Left renal cortex interstitium (tissue), 4 donors: ENCODE measurements at places on chromosomes 7 and 10. TPM values are rescaled to one million over a fixed set of nuclear protein-coding genes. Genes with fewer than 3 reads are reported as not detected.

The UTF1 gene
- polyA plus RNA-seq = 0.09 TPM

The ZNF716 gene
- 0.08 TPM for polyA plus RNA-seq

The INA gene
- polyA plus RNA-seq = 0.64 TPM

The LIPF gene
- polyA plus RNA-seq = 0.47 TPM

The SNX8 gene
- polyA plus RNA-seq = 33.0 TPM

The RHBDD2 gene
- polyA plus RNA-seq = 73.9 TPM

The EDRF1 gene
- 28.1 TPM for polyA plus RNA-seq

The DPCD gene
- 48.7 TPM for polyA plus RNA-seq

The LIPM gene
- polyA plus RNA-seq = 0.13 TPM

The CYP2C9 gene
- 3.0 TPM for polyA plus RNA-seq

DNA sequence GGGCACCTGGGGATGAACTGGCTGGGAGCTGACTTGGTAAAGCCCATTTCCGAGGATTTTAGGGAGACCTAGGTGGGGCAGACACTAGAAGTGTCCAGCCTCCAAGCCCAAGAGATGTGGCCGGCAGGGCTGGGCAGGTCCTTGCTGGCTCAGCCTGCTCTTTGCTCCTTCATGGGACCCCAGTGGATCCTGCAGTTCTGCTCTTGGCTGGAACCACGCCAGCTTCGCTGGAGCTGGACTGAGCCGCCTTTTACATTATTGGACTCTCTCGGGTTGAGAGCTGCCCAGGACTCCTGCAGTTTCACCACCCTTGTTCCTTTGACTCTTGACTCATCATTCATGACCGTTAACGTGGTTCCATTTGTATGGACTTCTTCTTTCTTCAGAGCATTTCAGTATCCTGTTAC is 5.7 kb downstream of the PPIF start:
- DNase-seq = no peak

DNA sequence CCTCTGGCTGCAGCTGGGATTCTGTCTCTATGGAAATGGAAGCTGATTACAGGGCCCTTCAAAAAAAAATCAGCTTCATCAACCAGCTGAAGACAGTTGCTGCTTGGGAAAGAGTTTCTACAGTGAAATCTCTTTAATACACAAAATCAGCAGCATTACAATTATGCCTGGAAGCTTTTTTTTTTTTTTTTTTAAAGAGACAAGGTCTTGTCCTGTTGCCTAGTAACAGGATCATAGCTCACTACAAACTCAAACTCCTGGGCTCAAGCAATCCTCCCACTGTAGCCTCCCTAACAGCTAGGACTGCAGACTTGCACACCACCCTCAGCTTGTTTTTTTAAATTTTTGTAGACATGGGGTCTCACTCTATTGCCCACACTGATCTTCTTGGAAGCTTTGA is 94.5 kb downstream of the OR13A1 start:
- DNase-seq = no peak

- DNase-seq = no peak
Measured at GRCh38 chr7:30713392-30713791, 31.1 kb upstream of the CRHR2 start.

DNA sequence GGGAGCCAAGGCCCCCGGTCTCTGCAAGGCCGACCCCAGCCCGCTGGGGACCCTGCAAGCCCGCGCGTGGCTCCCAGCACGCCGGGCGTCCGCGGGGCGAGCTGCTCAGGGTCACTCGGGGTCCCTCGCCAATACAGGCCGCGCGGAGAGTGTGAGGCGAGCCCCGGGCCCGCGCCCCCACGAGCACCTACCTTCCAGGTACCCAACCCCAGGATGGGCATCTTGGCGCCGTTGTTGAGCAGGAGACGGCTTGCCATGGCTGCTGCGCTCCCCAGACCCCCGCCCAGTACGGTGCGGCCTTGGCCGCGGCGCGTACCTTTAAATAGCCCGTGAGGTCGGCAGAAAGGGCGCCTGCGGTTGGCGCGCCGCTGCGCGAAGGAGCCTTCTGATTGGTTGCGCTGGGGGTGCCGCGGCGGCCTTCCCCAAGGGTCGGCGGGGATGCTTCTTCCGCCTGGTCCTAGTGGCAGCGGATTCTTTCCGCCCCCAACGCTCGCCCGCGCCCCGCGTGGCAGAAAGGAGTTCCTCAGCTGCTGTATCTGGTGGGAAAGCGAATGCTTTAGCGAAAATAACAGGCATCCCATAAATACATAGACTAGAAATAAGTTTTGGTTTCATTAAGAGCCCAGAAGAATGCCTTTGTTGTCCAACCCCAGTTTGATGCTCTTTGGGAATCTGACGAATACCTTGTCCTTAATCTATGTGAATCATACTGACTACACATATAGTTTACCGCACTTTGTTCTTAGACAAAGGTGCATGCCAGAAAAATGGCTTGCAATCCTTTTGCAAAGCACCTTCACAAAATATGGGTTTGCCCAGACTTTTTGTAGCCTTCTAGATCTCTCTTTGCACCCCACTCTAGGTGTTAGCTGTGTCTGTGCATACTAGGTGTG is at the start of gene AKR1B1:
Gene AKR1B1 (minus strand): TSS at position 295 of the 893 bp plus-strand sequence. CDS start 38 bp downstream, at position 257.
- peak; percentile 63 for DNase-seq

DNA sequence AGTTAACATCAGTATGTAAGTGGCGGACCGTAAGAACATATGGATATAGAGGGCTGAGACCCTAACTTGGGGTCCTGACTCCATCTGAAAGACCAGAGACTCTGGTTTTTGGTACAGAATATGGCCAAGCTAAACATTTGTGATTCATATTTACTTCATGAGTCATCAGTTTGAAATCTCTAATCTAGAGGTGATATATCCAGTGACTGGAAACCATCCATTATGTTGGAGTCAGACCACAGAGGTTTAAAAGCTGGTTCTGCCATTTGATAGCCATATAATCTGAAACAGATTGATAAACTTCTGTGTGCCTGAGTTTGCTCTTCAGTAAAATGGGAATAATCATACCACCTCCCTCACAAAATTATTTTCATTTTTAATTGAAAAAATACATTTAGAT is 505.3 kb downstream of the SORCS3 start:
- no peak for DNase-seq

- DNase-seq = no peak
Measured at GRCh38 chr7:69062020-69062765, 536.1 kb upstream of the AUTS2 start.

DNA sequence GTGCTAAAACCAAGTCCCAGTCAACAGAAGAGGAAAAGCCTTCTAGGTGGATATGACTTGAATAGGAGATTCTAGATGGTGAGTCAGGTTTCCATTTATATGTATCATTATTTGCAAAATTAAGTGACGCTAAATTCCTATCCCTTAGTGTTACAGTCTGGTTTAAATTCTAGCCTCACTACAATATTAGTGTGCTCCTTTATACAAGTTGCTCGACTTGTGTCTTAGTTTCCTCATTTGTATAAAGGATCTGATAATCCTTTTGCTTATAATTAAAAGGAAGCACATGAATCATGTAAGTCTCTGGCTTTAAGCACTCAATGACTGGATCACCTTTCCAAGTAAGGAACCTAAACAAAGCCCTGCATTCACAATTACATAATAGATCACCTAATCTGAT is 105.7 kb downstream of the SVOPL start:
- no peak for DNase-seq

DNA sequence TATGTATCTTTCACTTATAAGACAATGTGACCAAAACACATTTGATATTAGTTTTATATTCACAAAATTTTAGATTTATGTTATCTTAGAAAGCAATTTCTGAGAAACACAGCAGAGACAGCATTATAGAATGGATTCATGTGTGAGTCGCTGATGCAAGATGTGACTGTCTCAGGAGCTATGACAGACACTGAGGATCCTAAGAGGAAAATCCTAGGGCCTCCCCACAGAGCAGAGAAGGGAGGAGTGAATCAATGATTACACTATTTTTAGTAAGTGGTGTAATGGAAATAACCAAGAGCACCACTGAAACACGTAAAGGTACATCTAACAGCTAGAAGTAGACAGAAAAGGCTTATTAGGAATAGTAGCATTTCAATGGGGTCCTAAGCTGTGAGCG is 204.0 kb upstream of the PTN start:
- DNase-seq = no peak

DNA sequence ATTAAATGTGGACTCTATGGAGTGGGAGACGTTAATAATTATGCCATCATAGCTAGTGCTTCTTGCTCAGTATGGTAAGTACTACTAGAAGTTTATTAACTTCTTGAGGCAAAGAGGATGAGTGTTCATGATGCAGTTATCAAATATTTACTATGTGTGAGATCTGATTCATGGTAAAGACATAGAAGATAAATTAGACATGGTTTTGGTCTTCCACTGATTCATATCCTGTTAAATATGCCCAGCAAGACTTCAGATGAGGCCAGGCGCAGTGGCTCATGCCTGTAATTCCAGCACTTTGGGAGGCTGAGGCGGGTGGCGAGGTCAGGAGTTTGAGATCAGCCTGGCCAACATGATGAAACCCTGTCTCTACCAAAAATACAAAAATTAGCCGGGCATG is 547.1 kb upstream of the ANKRD30A start:
- no peak for DNase-seq

DNA sequence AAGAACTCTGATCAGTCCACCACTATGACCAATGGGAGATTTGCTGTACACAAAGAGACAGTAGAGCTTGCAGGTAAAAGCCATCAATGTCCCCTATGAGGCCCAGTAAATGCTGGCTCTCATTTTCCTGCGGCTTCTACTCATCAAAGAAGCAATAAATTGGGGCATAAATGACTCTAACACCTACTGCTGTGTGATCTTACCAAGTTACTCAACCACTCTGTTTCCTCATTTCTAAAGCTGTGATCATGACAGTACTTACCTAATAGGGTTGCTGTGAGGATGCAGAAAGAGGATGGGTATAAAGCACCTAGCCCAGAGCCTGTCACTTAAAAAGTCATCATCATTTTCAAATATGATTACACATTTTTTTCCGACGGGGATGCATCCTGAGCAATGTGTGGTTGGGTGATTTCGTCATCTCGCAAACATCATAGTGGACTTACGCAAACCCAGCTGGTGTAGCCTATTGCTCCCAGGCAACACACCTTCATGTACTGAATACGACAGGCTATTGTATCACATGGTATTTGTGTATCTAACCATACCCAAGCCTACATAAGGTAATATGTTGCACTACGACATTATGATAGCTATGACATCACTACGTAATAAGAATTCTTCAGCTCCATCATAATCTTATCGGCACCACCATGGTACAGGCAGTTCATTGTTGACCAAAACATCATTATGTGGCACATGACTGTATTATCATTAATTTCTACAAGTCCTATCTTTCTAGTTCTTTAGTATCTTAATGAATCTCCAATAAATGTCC is 7.1 kb upstream of the MGMT start:
- no peak for DNase-seq

DNA sequence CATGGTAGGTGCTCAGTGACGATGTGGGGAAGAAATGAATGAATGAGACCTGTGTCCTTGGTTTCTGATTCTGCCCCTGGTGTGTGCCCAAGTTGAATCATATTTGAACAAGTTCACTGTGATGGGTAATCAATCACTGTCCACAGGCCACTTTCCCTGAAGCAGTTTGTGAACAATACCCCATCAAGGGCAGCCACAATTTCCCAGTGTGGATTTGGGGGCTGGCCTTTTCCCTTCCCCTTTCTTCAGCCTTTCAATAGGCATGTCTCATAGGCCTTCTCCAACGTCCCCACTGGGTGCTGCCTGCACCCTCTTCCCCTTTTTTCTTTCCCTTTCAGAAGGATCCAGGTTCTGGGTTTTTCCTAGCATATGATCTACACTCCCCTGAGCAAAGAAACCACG is 64.7 kb downstream of the CREB5 start:
- DNase-seq = no peak

- no peak for DNase-seq
Measured at GRCh38 chr10:49746626-49747302, 15.4 kb downstream of the OGDHL start.

- no peak for DNase-seq
Measured at GRCh38 chr7:47602272-47603004, 20.5 kb upstream of the TNS3 start.

- no peak for DNase-seq
Measured at GRCh38 chr10:88964360-88964759, 11.8 kb upstream of the ACTA2 start.

DNA sequence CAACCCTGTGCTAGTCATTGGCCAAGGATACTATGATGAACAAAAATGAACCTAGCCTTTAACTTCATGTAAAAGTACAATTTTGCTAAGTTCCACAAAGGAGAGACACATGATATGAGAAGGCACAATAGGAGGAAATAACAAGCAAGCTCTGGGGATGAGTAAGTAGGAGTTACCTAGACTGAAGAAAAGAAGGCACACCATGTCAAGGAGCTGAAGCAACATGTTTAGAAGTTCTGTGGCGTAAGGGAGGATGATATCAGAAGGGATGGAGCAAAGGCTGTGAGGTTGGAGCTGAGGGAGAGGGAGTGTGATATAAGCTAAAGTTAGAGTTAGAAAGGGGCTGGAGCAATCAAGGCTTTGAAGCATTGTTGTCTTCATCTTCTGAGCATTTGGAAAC is 25.6 kb downstream of the KIFBP start:
- DNase-seq = no peak

GRCh38 chr7:1501487-1502270 is 2.5 kb downstream of the INTS1 start:
- DNase-seq = no peak

- DNase-seq = no peak
Measured at GRCh38 chr7:50393547-50394252, 56.5 kb downstream of the FIGNL1 start.

DNA sequence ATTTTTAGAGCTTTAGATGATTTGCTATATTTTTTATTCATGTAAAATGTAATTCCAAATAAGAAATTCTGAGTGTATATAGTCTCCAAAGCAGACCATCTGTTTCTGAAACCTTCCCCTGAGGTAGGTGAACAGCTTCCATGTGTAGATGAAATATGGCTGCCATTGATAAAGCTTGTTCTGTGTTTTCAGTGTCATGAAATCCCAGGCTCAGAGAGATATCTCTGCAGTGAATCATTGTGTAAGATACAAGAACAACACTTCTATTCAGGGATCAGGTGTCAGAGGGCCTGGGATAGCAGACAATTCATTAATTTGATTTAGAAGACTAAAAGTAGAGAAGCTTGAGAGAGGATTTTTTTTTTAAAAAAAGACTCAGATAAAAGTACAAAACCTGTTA is 29.1 kb downstream of the ACTA2 start:
- DNase-seq = no peak

DNA sequence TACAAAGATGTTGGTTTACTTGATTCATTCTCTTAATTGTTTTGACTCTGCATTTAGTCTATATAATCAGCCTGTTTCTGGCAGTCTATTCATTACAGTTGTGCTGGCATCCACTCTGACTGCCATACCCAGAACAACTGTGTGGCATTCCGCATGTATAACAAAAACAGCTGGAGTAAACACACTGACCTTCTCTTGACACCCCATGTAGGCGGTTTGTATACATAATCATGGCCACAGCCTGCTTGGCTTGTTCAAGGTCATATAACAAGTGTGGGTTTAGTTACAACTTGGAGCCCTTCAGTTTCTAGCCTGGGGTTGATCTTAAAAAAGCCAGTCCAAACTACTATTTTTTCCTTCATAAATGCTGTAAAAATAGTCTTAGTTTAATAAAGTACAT is 70.9 kb downstream of the MBL2 start:
- no peak for DNase-seq

DNA sequence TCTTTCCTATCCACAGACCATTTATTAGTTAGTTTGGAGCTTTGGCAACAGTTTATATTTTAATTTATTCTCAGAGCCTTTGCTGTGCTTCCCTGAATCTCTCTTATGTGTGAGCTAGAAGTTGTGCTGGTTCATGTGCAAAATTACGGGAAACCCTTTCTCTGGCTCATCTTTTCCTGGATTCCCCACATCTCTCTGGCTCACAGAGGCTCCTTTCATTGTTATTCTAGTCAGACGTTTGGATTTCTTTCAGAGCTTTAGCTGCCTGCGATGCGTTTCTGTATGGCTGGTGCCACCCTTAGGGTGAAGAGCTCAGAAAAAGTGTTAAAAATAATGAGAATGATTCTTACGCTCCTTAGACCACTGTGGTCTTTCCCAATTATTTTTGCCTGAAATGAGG is 53.3 kb downstream of the TPST1 start:
- DNase-seq = no peak
